Ovary (tissue), 10 donors: ENCODE measurements at places on chromosomes 7 and 10. TPM values are rescaled to one million over a fixed set of nuclear protein-coding genes. Genes with fewer than 3 reads are reported as not detected.

SFMBT2 gene
- polyA plus RNA-seq, result 5.0 TPM

PTF1A gene
- not detected for polyA plus RNA-seq

TIMM23 gene
- polyA plus RNA-seq, result 30.3 TPM

DMTF1 gene
- polyA plus RNA-seq, result 38.2 TPM

JCAD gene
- polyA plus RNA-seq, result 10.0 TPM

TSPAN12 gene
- 58.0 TPM for polyA plus RNA-seq

IRF5 gene
- polyA plus RNA-seq, result 2.2 TPM

DNAJC30 gene
- 7.5 TPM for polyA plus RNA-seq

C10orf62 gene
- not detected for polyA plus RNA-seq

UNCX gene
- polyA plus RNA-seq, result not detected

HECTD2 gene
- polyA plus RNA-seq, result 8.4 TPM

MOGAT3 gene
- not detected for polyA plus RNA-seq

UCMA gene
- 0.11 TPM for polyA plus RNA-seq

GPER1 gene
- polyA plus RNA-seq, result 2.9 TPM

IFT22 gene
- polyA plus RNA-seq, result 61.3 TPM

HABP2 gene
- polyA plus RNA-seq, result not detected

GPR22 gene
- polyA plus RNA-seq, result not detected

ZNF736 gene
- 7.9 TPM for polyA plus RNA-seq

C10orf143 gene
- polyA plus RNA-seq, result 7.2 TPM

SND1 gene
- polyA plus RNA-seq, result 91.4 TPM

ZP3 gene
- 0.75 TPM for polyA plus RNA-seq

DENND2A gene
- 55.1 TPM for polyA plus RNA-seq

MRPS24 gene
- polyA plus RNA-seq, result 104 TPM

ZNF467 gene
- polyA plus RNA-seq, result 2.3 TPM

TMEM178B gene
- polyA plus RNA-seq, result 0.52 TPM

GPR146 gene
- 7.9 TPM for polyA plus RNA-seq

ADIRF gene
- polyA plus RNA-seq, result 528 TPM

KBTBD2 gene
- 18.5 TPM for polyA plus RNA-seq

HKDC1 gene
- 1.1 TPM for polyA plus RNA-seq

SPDYE11 gene
- 0.11 TPM for polyA plus RNA-seq

RAPGEF5 gene
- 20.1 TPM for polyA plus RNA-seq

FGFBP3 gene
- polyA plus RNA-seq, result 1.9 TPM

CYP2C19 gene
- not detected for polyA plus RNA-seq

ECD gene
- polyA plus RNA-seq, result 28.2 TPM

PILRA gene
- polyA plus RNA-seq, result 4.8 TPM

PRPS1L1 gene
- not detected for polyA plus RNA-seq

BICC1 gene
- 15.1 TPM for polyA plus RNA-seq

RHEB gene
- 167 TPM for polyA plus RNA-seq
